ENCODE measurements at places on chromosomes 16 and 17.

- no peak for DNase-seq
These were observed 216.8 kb upstream of the RPL38 start for GRCh38 chr17:73986641-73987177.

- no peak for DNase-seq
These were observed 223.9 kb upstream of the WSB1 start for GRCh38 chr17:27069842-27070508.

DNA sequence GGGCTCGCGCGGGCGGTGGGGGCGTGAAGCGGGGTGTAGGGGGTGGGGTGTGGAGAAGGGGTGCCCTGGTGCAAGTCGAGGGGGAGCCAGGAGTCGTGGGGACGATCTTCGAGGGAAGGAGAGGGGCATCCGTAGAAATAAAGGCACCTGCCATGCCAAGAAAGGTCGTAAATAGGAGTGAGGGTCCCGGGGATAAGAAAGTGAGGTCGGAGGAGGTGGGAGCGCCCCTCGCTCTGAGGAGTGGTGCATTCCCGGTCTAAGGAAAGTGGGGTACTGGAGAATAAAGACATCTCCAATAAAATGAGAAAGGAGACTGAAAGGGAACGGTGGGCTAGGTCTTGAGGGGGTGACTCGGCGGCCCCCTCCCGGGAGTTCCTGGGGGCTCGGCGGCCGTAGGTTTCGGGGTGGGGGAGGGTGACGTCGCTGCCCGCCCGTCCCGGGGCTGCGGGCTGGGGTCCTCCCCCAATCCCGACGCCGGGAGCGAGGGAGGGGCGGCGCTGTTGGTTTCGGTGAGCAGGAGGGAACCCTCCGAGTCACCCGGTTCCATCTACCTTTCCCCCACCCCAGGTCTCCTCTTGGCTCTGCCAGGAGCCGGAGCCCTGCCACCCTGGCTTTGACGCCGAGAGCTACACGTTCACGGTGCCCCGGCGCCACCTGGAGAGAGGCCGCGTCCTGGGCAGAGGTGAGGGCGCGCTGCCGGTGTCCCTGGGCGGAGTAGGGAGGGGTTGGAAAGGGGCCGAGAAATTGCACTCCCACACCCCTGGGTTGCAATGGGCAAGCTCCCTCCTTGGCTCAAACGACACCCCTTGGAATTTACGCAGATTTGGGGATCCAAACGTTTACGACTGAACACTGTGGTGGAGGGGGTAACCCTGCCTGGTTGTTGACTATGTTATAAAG lies 888 bp downstream of the CDH1 start:
- no peak for DNase-seq

DNA sequence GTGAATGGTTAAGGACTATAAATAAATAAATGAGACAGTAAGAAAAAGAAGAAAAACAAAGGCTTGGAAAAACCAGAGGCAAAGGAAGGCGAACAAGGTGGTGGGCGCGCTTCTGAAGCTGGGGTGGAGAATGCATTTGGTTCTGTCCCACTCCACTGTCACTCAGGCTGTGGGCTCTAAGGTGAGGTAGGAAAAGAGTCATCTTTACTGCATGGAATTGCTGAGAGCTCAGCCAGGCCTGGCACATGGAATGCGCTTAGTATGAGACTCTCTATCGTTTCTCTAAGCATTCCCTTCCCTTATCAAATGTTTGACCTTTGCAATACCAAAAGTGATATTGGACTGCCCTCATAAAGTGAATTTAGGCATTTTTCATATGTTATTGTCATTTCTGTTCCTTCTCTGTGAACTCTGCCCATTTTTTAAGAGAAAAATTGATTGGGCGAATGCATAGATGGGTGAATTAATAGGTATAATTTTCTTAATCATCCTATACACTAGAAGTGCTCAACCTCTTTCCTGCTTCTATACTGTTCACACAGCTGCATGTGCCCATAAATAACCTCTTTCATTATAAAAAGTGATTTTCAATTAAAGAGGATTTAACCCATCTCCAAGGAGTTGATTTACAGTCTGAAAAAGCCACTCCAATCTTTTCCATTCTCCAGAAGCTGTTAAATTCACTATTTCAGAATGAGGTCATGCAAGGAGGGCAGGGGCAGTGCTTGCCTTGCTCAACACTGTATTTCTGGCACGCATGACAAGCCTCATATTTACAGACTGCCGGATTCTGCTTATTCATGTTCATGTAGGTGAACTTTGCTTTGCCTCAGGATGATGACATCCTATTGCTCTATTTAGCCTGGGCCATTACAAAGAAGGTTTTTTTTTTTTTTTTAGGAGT lies 87.7 kb downstream of the MYH10 start:
- DNase-seq: peak; percentile 12

DNA sequence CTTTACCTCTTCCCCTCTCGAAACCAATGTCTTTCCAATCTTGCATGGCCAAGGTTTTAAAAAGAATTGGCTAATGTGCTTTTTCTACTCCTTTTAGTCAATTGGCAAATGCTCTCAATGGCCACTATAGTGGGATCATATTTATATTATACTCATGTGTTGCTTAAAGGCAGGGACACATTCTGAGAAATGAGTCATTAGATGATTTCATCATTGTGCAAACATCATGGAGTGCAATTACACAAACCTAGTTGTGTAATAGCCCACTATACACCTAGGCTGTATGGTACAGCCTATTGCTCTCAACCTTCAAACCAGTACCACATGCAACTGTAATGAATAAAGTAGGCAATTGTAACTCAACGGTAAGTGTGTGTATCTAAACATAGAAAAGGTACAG lies 180.9 kb downstream of the HS3ST3A1 start:
- peak; percentile 74 for DNase-seq

DNA sequence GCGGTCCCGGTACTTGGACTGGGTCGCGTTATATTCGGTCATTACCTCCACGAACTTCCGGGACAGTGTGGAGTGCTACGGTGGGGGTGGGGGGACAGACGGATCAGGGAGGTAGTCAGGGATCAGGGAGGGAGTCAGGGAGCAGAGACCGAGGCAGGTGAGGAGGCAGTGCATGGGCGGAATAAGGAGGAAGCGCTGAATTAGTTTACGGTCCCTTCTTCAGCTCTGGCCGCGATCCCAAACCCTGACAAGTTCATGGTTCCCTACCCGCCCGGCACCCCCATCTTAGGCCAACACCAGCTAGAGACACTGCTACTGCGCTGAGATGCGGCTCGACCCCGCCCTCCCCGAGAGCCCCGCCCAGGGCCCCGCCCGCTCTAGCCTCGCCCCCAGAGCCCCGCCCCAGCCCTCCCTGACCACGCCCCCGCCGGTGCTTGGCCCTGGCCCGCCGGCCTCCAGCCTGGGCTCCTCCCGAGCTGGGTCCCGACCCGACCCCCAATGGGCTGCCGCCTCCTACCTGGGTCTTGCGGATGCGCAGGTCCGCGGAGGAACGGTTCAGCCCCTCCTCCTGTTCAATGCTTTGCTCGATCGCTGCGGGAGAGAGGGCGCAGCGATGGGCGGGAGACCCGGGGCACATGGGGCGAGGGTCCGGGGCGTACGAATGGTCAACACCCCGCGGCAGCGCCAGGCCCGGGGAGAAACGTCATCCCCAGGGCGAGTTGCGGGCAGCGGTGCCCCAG lies 12.1 kb downstream of the HSD3B7 start:
- peak; percentile 80 for DNase-seq

GRCh38 chr17:68399638-68400403 lies 57.5 kb downstream of the WIPI1 start:
- DNase-seq: peak; percentile 58

- peak; percentile 19 for DNase-seq
These were observed 6.7 kb upstream of the TOB1 start for GRCh38 chr17:50872710-50873424.

DNA sequence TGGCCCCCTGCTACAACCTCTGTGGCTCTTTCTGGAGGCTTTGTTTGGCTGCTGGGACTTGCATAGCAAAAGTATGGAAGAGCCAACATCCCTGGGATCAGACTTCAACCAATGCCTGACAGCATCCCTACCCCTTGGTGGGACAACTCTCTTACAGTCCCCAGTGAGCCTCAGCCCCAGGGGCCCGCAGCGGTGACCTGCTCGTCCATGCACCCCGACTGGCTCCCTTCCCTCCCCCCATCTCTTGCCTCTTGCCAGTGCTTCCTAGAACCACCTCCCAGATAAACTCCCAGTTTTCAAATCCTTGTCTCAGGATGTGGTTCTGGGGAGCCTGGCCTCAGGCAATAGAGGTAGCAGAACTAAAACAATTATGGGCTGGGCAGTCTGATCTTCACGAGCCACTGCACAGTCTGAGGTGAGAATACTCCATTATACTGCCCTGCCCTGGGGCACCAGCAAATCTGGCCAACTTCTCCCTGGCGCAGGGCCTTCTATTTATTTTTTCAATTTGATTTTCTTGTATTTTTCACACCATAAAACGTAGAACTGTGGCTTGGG lies 86.6 kb upstream of the BRD7 start:
- no peak for DNase-seq

DNA sequence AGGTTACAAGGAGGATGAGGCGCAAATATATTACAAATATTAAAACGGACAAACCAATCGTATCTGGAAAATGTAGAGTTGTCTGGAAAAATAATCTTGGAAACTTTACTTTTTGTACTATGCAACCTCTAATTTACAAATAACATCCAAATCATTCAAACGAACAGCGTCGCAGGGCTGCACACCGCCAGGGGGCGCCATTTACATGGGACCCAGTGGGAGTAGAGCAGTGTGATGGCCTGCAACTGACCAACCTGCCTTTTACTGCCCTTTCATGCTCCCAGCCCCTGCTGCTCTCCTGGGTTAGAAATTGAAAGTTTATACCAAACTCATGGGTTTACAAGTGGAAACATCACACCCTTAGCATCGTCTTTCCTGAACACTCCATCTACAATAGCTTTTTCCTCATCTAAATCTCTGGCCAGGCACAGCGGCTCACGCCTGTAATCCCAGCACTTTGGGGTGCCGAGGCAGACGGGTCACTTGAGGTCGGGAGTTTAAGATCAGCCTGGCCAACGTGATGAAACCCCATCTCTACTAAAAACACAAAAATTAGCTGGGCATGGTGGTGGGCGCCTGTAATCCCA lies 10.0 kb downstream of the PITPNC1 start:
- peak; percentile 42 for DNase-seq

All from fibroblast of skin of scalp (primary cell).